Esophagus mucosa (tissue), 1 donor: ENCODE measurements at places on chromosomes 5 and 9. TPM values are rescaled to one million over a fixed set of nuclear protein-coding genes. Genes with fewer than 3 reads are reported as not detected.

- ATAC-seq = no peak
Measured at GRCh38 chr9:129933185-129934040, 98.2 kb downstream of the USP20 start.

- ATAC-seq = no peak
Measured at GRCh38 chr5:122400341-122400740, 88.3 kb downstream of the SNCAIP start.

CKMT2 gene
- total RNA-seq = 0.96 TPM

DNA sequence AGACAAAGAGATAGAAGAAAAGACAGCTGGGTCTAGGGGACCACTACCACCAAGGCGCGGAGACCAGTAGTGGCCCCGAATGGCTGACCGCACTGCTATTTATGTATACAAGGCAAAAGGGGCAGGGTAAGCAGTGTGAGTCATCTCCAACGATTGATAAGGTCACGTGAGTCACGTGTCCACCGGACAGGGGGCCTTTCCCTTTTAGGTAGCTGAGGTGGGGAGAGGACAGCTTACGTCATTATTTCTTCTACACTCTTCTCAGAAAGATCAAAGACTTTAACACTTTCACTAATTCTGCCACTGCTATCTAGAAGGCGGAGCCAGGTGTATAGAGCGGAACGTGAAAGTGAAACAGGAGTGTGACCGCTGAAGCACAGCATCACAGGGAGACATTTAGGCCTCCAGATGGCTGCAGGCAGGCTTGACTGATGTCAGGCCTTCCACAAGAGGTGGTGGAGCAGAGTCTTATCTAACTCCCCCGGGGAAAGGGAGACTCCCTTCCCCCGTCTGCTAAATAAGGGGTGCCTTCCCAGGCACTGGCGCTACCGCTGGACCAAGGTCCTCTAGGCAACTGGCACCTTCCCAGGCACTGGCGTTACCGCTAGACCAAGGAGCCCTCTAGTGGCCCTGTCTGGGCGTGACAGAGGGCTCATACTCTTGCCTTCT, 6.1 kb upstream of the PRR16 start:
- peak; percentile 46 for ATAC-seq

DNA sequence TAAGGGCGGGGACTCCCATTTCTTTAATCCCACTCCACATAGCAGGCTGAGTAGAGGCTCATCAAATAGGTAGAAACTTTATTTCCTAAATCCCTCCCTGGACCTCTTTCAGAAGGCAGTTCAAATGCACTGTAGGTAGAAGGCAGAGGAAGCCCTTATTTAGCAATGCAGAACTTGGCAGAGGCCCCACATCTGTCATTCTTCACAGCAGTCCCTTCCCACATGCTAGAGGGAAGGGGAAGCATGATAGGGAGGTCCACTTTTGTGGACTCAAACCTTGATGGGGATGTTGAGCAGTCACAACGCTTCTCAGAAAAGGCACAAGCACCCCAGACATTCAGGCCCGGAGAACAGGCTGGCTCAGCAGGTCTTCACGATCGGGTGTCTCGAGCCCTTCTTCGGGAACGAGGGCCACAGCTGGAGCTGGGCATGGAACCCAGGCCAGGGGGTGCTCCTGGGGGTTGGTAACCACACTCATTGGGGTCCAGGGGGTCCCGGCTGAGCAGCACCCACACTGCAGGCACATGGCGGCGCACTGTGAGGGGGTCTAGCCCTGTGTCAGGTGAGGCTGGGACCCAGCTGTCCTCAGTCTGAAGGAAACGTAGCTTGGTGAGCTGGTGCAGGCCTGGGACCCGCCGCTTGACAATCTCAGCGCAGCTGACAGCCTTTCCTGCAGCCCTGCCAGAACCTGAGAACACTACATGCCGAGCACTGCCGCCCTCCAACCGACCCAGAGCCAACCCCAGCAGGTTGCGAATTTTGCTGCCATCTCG, 1.3 kb downstream of the RPP25L start:
- no peak for ATAC-seq

SETX gene
- 19.1 TPM for total RNA-seq

- ATAC-seq = no peak
Measured at GRCh38 chr9:71323357-71323756, 201.9 kb upstream of the TRPM3 start.

CD72 gene
- 0.52 TPM for total RNA-seq

SPATA31A3 gene
- total RNA-seq = not detected

- ATAC-seq = no peak
Measured at GRCh38 chr5:7501061-7501460, 105.1 kb downstream of the ADCY2 start.

SPINK7 gene
- 138 TPM for total RNA-seq

DNA sequence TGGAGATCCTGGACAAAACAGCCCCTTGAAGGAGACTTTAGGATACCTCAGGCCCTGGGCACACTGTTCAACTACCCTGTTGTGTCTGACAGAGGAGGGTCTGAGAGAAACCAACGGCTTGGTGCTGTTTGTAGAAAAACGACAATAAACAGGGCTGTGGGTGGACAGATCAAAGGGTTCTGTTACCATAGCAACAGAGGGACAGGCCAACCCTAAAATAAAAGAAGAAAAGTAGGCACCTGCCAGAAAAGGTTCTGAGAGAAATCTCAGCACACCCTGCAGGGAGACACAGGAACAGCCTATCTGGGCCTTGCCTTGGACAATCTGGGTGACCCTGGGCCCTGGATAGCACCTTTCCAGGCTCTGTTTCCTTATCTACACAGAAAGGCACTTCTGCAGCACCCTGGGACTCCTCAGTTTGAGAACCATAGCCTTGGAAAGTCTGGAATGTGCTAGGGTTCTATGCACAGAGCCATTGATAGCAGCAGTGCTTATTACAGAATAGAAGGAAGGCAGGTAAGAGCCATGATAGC, 104.8 kb upstream of the TBC1D2 start:
- no peak for ATAC-seq

DMRT3 gene
- total RNA-seq = not detected

DNA sequence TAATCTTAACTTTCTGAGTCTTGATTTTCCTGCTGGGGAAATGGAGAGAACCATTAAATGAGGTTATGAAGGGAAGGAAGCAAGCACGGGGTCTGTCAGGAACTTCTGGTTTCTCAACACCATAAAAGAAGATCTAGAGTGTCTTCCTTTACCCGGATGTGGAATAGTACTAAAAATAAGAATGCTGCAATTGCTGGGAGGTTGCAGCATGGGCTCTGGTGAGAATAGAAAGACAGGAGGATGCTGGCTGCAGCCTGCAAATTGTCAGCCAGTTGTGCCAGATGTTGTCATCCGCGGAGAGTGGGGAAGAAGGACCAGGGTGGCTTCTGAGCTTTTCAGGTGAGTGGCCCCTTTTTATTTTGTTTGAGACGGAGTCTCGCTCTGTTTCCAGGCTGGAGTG, 69.3 kb upstream of the STC2 start:
- ATAC-seq = no peak

DNA sequence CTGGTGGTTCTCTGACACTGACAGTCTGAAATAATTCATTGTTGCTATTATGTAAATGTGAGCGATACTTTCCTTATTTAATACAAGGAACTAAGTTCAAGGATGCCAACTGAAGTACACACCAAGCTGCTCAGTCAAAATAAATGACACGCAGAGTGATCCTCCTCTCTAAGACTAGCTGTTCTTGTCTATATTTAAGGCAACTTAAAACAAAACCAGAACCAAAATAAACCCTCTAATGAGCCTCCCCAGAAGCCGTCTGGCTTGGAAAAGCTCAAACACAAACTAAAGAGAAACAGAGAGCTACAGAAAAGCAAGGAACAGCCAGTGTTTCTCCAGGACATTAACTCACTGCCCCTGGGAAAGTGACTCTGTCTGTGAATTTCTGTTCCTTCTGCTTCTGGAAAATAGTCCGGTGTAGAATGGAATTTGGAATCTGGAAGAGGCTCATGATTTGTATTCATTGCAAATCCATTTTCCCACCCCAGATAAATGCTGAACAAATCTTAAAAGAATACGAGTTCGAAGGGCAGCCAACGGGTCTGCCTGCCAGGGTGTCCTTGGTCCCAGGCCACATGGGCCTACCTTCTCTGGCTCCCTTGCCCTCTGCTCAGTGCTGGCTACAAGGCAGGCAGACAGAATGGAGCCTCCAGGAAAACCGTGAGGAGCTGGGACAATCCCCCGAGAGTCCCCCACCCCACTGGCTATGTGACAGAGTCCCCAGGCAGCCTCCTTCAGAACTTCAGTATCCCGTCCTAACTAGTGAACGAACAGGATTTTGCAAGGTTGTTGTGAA, 14.8 kb downstream of the GGTA1 start:
- ATAC-seq = no peak

GRCh38 chr9:126166291-126166690, 160.3 kb upstream of the MVB12B start:
- no peak for ATAC-seq

TMEM215 gene
- total RNA-seq = not detected

DNA sequence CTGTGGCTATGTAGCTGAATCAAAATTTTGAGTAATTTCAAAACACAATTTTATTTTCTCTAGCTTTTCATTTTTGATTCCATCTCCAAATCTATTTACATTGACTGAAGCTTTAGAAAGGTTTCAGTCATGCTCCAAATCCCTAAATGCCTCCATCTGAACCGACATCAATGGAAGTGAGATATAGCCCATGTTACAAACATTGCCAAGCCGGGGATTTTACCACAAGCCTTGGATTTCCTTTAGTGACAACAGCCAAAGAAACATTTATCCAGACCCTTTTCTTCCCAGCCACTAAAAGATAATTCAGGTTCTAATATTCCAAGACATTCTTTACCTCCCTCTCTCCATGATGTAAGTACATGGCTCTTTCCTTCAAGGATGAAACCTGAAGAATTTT, 1087.7 kb upstream of the SEMA6A start:
- ATAC-seq = no peak

IL31RA gene
- 0.68 TPM for total RNA-seq

SNX2 gene
- total RNA-seq = 40.4 TPM

SLC34A3 gene
- total RNA-seq = 0.68 TPM

GAPT gene
- 0.40 TPM for total RNA-seq

DNA sequence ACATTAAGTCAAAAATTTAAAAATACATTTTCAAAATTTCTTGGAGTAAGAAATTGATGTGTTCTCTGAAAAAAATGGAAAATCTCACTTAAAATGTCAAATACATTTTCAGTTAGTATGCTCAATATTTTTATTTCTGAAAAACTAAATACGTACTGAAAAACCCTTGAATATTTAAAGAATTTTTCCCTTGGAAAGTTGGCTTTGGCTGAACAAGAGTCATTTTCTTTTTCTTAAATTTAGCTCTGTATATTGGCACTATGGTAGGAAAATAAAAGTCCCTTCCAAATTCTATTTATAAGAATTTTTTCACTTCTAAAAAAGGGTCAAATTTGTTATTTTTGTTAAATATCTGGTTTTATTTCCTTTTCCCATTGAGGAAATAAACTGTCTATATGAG, 29.0 kb upstream of the CDH18 start:
- no peak for ATAC-seq

- ATAC-seq = no peak
Measured at GRCh38 chr9:16485575-16486321, 384.7 kb downstream of the BNC2 start.

DNA sequence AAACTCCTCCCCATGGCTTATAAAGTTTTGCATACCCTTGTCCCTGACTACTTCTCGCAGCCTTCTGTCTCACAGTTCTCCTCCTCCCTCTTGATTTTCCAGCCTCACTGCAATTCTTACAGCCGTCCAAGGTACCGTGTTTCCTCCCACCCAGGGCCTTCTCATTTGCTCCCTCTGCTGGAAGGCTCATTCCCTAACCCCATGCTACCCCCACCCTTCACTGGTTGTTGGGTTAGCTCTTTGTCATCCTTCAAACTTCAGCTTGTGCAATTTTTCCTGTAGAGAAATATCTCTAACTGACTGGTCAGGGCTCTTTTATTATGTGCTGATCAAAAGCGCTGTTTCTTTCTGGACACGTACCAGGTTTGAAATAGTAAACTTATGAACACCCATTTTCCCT, 329.2 kb downstream of the EBF1 start:
- peak; percentile 20 for ATAC-seq

CDH18 gene
- not detected for total RNA-seq

PRLR gene
- 7.6 TPM for total RNA-seq

- no peak for ATAC-seq
Measured at GRCh38 chr9:112145886-112146285, 29.2 kb downstream of the SUSD1 start.

- no peak for ATAC-seq
Measured at GRCh38 chr5:159206368-159206767, 3.0 kb downstream of the RNF145 start.

STK32A gene
- total RNA-seq = 0.04 TPM

DNA sequence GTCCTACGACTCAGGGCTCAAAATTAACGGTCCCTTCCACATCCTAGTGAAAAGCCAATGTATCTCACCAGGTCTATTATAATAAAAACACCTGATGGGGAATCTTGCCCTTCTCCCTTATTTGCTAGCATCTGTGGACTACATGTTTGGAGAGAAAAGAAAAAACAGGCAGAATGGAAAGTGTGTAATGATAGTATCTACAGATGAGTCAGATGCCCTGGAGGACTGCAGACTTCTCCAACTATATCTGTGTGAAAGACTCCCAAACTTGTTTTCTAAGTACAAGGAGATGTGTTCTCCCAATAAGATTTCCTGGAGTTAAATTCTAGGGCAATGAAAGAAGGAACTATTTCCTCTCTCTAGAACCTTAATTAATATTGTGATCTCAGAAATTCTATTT, 66.0 kb downstream of the FOXB2 start:
- ATAC-seq = no peak

DNA sequence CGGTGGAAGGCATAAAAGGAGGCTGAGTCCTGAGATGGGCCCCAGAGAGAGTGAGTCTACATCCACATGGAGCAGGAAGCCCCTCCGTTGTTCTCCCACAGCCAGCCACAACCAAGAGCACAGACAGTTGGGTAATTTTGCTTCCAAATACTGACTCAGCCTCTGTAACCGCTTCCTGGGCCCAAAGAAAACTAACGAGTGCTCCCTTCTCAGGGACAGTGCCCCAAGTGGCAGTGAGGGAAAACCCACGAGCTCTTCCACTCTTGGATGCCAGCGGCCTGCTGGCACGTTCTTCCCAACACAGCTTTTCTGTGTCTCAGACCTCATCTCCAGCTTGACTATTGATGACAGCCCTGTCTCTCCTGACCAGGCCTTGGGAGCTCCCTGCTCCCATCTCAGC, 207.6 kb downstream of the FSTL4 start:
- peak; percentile 30 for ATAC-seq

DNA sequence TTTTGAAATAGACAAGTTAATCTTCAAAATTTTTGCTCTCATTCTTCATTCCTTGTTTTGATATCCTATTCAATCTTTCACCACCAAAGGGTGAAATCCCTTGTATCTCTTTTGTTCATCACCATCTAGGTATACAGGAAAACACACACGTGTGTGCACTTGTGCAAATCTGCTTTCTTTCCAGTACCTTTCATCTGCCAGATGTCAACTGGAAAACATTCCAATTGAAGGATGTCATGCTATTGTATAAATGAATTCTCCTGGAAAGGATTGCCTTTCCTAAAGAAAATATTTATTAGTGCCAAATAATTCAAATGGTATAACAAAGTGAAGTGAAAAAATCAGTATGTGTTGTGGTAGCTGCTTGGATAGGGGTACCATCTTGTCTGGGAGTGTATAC, 123.7 kb downstream of the RANBP17 start:
- ATAC-seq = no peak
